ENCODE measurements at places on chromosomes 5 and 9.

- DNase-seq = no peak
Measured at GRCh38 chr5:77946381-77947040, 170.4 kb upstream of the TBCA start.

DNA sequence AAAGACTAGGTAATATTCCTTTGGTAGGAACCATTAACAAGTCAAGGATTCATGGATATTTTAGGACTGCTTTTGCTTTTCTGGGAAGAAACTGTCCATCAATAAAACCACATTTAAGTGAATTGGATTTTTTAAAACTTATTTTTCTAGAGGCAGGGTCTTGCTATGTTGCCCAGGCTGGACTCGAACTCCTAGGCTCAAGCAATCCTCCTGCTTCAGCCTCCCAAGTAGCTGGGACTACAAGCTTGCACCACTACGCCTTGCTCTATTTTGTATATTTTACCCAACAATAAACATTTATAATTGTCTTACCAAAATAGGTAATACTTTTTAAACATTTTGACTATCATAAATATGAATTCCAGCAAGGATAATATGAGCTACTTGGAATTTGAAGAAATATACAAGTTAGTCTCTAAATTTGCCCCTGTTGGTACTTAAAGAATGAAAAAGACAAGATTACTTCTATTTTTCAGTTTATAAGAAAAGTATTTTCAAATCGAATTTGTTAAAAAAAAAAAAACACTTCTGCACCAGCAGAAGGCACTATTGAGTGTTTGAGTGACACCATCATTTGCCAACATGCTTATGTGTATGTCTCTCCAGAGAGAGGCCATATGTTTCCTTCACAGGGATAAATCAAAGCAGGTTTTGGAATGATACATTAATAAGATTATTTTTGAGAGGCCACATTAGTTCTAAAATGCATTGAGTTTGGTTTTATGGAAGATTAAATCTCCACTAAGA, 60.0 kb upstream of the CARTPT start:
- DNase-seq = no peak

- DNase-seq = no peak
Measured at GRCh38 chr9:99069546-99069945, 35.4 kb upstream of the TGFBR1 start.

DNA sequence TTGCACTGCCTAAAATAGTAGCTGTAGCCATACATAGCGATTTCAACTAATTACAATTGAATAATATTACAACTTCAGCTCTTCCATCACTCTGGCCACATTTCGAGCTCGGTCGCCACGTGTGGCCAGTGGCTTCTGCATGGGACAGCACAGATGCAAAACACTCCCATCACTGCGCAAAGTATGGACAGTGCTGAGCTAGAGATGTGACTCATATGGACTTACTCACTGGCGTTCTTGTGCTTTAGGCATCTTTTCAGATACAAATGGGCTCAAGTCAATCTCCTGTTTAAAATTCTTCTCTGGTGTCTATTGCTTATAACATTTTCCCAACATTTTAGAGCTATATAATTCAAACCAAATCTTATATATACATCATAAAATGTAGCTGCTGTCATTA, 222.7 kb downstream of the ELAVL2 start:
- DNase-seq = no peak

DNA sequence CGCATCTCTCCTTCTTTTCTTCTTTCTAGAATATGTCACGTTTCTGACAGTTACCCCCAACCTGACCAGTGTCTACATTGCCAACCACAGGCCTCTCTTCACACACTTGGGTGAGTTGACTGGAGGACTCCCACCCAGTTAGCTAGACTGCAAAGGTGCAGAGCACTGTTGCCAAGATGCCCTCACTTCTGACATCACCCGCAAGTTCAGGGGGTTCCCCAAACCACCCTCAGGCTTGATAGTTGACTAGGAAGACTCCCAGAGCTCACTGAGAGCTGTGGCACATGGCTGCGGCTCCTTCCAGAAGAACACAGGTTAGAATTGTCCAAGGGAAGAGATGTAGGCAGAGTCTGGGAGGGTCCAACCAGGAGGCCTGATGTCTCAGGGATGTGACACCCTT, 17.2 kb downstream of the ADAMTS13 start:
- DNase-seq = no peak

DNA sequence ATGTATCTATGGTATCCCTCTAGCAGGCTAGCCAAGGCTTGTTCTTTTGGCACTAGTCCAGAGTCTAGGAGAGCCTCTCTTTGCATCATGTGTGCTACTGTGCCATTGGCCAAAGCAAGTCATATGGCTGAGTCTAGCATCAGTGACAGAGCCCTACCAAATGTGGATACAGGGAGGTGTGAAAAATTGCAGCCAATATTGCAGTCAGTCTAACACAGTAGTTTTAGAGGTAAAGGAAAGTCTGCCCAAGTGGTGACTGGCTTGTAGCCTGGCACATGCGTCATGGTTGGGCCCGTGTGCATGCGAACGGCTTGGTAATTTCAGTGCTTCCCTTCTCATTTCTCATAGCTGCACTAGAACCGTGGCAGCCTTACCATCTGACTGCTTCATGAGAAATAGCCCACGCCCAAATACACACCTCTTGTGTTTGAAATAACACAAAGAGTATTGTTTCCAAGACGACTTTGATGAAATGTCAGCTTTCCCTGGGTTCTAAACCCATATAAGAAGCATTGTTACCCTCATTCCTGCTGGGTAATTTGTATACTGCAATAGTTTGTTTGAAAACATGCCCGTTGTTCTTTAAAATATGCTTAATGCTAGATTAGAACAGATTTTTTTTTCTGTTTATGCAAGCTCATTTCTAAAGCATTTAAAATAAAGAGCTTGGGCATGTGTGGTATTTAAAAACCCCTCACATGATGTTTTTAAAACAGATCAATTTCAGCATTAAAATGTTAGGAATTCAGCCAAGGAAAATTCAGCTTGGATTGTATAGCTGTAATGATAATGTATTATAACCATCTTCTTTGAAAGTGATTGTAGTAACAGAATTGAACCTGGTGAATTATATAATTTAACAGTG, 113.2 kb downstream of the TLE4 start:
- no peak for DNase-seq

GRCh38 chr9:17555362-17556054, 23.4 kb upstream of the SH3GL2 start:
- no peak for DNase-seq

DNA sequence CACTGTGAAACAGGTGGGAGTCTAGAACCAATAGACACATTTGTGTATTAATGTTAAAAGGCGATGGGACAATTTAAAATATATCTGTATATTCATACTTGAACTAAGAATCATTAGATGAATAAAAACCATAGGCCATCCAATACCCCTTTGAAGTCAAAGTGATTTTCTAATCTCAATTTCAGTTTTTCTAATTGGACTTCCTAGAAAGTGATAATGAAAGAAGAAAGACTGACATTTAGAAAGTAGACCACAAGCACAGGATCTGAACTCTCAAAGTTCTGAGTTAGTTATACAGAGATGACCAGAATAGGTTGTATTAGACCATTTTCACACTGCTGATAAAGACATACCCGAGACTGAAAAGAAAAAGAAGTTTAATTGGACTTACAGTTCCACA, 412.8 kb upstream of the PIK3R1 start:
- no peak for DNase-seq

DNA sequence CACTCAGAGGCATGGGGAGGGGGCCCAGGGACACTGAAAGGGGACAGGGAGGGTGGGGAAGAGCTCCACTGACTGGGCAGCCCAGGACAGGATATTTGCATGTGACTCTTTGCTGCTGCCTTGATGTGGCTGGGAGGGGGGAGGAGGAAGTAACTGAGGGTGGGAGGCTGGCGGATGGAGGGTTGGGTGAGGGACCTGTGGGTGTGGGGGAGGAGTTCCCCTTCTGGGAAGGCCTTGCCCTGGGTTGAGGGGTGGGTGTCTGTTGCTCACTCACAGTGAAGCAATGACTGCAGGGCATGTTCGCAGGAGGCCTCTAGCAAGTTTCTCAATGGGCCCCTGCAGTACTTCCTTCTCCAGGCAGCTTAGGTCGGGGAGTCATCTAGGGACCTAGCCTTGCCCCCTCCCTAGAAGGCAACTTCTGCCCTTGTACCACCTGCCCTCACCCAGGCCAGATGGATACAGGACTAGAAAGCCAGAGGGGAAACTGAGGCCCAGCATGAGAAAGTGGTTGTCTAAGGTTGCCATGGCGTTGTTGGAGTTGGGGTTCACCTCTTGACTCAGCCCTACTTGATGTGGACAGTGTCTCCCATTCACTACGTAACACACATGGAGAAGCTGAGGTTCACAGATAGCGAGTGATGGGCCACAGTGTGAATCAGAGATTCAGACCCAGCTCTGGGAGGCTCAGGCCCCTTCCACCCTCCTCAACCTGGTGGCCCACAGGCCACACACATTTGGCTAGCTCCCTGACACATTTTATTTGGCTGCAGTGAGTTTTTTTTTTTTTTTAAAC, 3.0 kb downstream of the GRK6 start:
- DNase-seq = peak; percentile 90

GRCh38 chr5:80282054-80282453, 26.2 kb upstream of the SERINC5 start:
- no peak for DNase-seq

- no peak for DNase-seq
Measured at GRCh38 chr9:1100945-1101344, 50.8 kb downstream of the DMRT2 start.

DNA sequence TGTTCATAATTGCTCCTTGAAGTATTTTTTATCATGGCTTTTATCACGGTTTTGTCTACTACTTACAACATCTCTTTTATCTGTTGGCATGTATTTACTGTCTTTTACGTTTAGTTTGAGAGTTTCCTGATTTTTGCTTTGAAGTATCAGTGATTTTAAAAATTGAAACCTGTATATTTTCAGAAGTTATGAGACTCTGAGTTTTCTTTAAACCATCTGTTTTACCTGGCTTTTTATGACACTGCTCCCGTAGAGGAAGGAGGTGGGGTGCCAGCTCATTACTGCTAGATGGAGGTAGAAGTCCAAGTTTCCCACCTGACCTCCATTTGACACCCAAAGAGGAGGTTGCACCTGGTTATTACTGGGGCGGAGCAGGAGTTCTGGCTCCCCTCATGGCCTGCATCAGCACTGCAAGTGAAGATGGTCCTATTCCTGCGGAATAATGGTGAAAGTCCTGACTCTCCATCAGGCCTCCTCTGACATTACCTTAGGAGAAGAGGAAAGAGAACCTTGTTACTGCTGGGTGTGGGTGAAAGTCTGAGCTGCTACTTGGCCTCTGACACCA, 10.0 kb upstream of the ZNF131 start:
- peak; percentile 16 for DNase-seq

- DNase-seq = no peak
Measured at GRCh38 chr5:28324174-28324573, 1285.8 kb upstream of the CDH9 start.

- no peak for DNase-seq
Measured at GRCh38 chr9:136180586-136180985, 24.3 kb downstream of the LHX3 start.

GRCh38 chr5:65066387-65067146, 297.8 kb downstream of the CWC27 start:
- DNase-seq = no peak

DNA sequence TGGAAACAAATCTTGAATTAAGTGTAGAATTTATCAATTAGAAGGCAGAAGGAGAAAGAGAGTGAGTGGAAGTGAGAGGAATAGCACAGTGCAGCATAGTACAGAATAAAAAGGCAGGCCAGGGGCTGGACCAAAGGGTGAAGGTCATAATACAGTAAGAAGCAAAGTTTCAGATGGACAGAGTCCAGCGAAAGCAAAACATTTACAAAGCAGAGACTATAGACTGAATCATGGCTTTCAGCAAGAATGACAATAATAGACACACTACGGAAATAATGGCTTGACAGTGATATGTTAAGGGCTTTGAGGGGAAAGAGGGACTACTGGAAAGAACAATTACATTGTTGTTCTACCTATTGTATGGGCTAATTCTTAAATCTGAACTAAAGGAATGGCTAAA, 249.0 kb upstream of the CHD1 start:
- DNase-seq = no peak

DNA sequence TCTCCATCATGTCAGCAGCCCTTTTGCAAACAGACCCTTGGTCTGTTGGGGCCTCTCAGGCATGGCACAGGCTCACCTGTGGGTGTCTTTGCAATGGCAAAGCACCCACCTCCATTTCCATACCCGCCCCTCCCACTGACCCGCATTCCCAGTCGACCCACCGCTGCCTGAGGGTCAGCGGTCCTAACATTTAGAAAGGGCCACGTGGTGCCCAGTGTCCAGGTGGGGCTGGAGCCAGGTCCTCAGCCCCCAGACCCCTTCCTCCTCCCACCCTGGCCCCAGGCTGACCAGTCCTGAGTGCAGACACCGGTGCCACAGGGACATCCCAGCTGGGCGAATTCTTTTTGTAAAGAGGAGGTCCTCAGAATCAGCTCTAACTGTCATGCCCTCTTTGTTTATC, 43.3 kb upstream of the CEP72 start:
- DNase-seq = no peak

GRCh38 chr5:102583276-102584124, 84.7 kb upstream of the SLCO6A1 start:
- DNase-seq = no peak
